ENCODE measurements at places on chromosomes 2 and 18.
A peak's percentile ranks its signal among the peaks of the same experiment; 100 is the strongest.

GRCh38 chr2:85523903-85524335 is 15.0 kb upstream of the MAT2A start:
- no peak for DNase-seq

DNA sequence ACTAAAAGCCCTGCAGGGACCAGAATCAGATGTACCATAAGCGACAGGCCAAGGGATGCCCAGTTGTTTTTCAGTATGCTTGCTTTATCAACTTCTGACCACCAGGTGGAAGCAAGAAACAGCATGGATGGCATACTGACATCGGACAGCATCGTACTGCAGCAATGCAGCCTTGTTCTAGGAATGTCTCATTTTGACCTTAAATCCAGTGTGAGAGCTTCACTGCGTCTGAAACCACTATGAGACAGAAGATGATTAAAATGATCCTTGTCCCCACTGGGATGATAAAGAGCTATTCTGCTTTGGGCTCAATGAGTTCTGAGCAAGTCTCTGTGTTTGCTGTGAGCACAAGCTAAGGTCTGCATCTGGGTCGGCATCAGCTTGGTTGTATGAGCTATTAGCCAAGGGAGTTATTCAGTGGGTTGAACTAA is 54.3 kb downstream of the CDK15 start:
- peak; percentile 89 for DNase-seq

DNA sequence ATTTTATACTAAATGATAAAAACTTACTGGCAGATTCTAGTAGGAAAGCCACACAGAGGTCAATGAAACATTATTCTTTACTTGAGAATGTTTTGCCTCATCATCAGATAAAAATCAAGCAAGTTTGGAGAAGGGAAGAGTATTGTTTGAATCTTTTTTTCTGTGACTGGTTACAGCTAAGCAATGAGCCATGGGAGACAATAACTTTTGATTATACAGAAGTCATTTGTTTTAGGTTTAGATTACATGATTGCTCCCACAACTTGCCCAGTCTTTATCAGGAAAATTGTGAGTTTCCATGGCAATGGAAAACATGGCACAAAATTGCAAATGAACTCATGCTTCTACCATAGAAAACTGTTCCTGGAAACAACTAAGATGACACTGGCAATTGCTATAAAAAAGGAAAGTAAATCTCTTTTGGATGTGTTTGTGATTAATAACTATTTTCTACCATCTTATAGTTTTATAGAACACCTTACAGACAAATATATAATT is 476.8 kb downstream of the MBD2 start:
- DNase-seq: no peak

DNA sequence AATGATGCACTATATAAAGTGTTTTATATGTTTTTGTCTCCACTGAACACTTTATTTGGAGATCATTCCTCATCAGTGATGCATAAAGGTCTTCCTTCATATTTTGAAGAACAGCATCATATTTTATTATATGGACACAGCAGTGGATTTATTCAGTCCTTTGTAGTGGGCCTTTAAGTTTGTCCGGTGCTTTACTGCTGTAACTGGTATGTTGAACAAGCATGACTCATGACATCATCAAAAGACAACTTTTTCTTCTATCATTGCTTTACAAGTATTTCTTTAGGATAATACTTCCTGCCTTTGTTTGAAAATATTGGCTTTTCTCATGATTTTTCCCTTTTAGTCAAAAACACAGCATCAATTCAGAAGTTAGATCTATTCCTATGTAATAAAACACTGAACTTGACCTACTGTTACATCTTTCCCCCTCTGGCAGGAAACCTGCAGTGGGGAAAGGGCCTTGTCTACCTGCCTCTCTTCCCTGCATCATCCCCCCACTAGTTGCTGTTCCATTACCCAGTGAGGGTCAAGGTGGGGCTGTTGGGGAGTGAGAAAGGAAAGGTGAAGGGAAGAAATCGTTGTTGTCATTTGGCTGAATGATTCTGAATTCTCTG is 241.2 kb downstream of the CYP26B1 start:
- DNase-seq: no peak

DNA sequence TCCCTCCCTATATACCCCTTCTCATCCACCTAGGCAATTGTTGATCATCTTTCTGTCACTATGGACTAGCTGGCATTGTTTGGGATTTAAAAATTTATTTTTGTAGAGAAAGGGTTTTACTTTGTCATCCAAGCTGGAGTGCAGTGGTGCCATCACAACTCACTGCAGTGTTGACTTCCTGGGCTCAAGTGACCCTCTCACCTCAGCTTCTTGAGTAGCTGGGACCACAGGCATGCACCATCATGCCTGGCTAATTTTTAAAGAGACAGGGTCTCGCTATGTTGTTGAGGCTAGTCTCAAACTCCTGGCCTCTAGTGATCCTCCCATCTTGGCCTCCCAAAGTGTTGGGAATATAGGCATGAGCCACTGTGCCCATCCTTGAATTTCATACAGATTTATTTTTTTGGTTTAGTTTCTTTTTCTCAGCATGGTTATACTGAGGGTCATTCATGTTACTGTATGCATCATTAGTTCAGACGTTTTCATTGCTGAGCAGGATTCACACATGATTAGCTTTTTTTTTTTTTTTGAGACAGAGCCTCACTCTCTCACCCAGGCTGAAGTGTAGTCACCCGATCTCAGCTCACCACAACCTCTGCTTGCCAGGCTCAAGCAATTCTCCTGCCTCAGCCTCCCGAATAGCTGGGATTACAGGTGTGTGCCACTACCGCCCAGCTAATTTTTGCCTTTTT is 8.6 kb upstream of the PCARE start:
- DNase-seq: no peak

- DNase-seq: no peak
Observed at GRCh38 chr2:169997140-169997887, 170.1 kb downstream of the UBR3 start.

DNA sequence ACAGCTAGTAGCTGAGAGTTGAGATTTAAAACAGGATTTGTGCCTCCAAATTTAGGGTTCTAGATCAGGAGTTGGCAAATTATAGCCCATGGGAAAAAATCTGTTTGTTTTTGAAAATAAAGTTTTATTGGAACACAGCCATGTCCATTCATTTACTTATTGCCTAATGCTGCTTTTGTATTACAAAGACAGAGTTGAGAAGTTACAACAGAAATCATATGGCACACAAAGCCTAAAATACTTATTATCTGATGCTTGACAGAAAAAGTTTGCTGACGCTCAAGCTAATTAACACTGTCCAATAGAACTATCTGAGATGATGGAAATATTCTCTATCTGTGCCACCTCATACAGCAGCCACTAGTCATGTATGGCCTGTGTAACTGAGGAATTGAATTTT is 229.1 kb upstream of the RASGRP3 start:
- DNase-seq: no peak
